Posterior vena cava (tissue), 2 donors: ENCODE measurements at places on chromosomes 16 and 17. TPM values are rescaled to one million over a fixed set of nuclear protein-coding genes. Genes with fewer than 3 reads are reported as not detected.

The HP gene
- total RNA-seq: 19.1 TPM

- no peak for DNase-seq
Observed at GRCh38 chr17:81994593-81995462, 17.4 kb downstream of the ASPSCR1 start.

GRCh38 chr16:13325396-13325795, 424.0 kb downstream of the SHISA9 start:
- no peak for DNase-seq

GRCh38 chr16:77594799-77595596, 127.3 kb upstream of the NUDT7 start:
- DNase-seq: no peak

GRCh38 chr16:24151482-24151939, 104.6 kb upstream of the CACNG3 start:
- no peak for DNase-seq
